Esophagus mucosa (tissue), 1 donor: ENCODE measurements at places on chromosomes 4 and X. TPM values are rescaled to one million over a fixed set of nuclear protein-coding genes. Genes with fewer than 3 reads are reported as not detected.
A peak's percentile ranks its signal among the peaks of the same experiment; 100 is the strongest.

MAGEA9 gene
- total RNA-seq = not detected

DNA sequence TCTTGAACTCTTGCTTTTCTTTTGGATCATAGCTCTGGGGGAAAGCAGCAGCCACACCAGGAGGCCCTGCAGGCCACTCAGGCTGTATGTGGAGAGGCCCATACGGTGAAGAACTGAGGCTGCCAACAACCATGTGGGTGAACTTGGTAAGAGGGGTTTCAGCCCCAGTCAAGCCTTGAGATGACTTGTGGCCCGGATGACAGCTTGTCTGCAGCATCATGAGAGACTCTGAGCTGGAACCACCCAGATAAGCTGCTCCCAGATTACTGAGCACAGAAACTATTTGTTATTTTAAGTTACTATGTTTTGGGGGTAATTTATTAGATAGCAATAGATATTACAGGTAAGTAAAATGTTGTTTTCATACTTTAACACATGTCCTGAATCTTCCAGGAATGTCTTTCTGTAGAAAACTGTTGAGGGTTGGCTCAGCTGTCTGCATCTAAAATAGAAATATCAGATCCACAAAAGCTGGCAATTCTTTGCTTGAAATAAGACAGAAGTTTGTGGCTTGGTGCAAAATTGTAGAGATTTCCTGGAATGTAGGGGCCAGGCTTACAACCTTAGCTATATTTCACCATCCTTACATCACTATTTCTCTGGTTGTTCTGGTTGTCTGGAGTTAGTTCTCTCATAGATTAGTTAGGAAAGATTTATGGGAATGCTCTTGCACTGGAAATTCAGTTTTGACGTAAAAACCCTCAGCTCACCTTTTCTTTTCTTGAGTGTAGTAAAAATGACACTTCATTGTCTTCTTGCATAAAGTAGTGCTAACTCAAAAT lies 272.1 kb downstream of the RAPGEF2 start:
- ATAC-seq = no peak

GRCh38 chr4:39046249-39046648 lies 14.0 kb upstream of the TMEM156 start:
- ATAC-seq = peak; percentile 49

DNA sequence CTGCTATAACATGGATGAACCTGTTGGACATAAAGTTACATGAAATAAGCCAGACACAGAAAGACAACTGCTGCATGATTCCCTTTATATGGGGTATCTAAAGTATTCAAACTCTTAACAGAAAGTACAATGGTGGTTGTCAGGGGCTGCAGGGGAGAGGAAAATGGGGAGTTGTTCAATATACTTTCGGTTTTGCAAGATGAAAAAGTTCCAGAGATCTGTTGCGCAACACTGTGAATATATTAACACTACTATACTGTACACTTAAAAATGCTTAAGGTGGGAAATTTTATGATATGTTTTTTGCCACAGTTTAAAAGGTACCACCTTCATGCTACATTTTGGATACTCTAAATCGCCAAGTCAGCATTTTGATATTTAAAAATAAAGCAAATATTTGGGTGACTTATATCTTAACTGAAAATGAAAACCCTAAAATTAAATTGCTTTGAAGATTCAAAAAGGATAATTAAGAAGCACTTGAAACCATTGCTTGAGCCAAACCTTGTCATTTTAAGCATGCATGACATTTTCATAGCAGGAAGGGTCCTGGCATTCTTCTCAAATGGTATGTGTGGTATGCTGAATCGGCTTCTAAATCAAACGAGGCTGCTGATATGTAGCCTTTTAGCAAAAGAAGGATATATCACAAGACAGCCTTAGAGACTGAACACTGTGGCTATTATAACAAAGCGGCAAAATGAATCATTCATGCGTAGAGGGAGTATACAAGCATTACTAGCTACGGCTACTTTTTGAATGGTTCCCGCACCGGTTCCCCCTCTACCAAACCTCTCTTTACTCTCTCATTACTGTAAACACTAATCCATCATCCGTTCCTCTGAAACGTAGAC lies 607.1 kb upstream of the DIPK2B start:
- peak; percentile 41 for ATAC-seq

DNA sequence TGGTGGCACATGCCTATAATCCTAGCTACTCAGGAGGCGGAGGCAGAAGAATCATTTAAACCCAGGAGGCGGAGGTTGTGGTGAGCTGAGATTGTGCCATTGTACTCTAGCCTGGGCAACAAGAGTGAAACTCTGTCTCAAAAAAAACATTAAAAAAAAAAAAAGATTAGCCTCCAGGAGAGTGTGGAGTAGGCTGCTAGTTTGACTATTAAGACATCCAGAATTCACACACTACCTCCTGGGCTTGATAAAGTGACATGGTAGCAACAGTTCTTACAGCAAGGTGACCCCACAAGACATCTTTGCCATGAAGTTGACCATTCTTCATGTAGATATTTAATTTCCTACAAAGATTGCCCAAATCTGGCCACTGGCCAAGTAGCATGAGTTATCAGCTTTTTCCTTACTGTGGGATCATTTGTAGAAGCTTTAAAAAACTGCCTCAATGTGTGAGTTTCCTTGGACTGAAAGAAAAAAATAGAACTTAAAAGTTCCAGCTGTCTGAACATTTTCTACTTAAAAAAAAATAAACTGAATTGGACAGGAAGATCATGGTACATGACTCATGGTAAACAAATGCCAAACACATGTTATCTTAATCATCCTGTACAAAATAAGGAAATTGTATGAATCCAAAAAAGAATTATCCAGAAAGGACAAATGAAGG lies 35.3 kb upstream of the SPRY1 start:
- ATAC-seq = no peak

LRIT3 gene
- total RNA-seq = 0.16 TPM

DNA sequence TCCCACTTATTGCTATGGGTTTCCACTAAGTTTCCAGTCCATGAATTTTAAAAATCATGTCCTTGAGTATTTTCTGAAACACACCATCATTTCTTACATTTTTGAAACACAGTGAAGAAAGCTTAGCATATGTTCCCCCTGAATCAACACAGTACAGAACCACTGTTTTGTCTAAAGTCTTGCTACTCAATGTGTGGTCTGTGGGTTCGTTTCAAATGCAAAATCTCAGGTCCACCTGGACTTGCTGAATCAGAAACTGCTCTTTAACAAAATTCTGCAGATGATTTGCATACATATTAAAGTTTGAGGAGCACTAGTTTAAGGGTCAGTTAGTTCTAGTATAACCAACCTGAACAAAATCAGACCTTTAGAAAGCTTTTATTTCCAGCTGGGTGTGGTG lies 60.4 kb downstream of the SUPT20HL2 start:
- no peak for ATAC-seq

DNA sequence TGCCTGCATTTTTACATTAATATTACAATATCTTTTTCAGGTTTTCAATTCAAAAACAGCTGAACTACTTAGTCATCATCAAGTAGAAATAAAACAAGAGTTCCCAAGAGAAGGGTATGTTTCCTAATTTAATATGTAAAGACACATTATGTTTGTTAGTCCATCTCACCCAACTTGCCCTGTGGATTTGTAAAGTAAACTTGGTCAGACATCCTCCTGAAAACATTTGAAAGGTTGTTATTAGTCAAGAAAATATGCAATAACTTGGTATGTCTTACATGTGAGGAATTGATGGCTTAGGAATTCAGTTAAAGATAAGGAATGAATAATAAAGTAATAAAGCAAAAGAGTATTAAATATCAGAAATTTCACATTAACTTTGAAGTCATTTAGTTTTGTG lies 12.2 kb downstream of the GK start:
- ATAC-seq = no peak

- no peak for ATAC-seq
These were observed 5.7 kb downstream of the ATP1B4 start for GRCh38 chrX:120367402-120368109.
